ENCODE measurements at places on chromosomes 1 and 21.

DNA sequence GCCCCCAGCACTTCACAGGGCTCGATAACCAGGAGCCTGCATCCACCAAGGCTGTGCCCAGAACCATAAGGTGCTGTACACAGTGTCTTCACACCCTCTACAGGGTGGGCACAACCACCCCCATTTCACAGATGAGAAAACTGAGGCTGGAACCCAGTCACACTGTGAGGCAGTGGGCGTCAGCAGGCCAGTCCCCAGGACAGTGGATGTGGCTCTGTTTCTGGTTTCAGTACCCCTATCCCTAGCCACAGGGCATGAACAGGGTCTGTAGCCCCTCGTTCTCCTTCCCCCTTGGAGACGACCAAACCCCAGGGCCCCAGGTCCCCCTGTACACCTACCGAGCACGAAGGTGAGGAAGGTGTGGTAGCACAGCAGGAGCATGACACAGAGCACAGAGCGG is 27.6 kb downstream of the TTC39A start:
- DNase-seq = no peak

GRCh38 chr1:12034381-12034801 is 15.1 kb downstream of the MIIP start:
- no peak for DNase-seq

DNA sequence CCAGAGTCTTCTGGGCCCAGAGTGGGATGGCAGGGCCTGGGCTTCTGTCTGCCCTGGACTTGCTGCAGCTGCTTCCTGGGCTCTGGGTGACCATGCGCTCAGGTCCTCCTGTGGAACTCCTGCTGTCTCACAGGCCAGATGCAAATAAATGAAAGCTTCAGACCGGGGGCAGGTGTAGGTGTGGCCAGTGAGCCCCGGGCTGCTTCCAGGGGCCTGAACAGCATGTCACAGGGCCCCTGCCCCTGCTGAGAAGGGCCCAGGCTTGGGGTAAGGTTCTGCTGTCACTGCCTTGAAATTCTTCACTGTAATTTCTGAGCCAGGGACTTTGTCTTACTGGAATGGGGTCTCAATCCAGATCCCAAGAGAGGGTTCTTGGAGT is 2.5 kb upstream of the PKNOX1 start:
- no peak for DNase-seq

DNA sequence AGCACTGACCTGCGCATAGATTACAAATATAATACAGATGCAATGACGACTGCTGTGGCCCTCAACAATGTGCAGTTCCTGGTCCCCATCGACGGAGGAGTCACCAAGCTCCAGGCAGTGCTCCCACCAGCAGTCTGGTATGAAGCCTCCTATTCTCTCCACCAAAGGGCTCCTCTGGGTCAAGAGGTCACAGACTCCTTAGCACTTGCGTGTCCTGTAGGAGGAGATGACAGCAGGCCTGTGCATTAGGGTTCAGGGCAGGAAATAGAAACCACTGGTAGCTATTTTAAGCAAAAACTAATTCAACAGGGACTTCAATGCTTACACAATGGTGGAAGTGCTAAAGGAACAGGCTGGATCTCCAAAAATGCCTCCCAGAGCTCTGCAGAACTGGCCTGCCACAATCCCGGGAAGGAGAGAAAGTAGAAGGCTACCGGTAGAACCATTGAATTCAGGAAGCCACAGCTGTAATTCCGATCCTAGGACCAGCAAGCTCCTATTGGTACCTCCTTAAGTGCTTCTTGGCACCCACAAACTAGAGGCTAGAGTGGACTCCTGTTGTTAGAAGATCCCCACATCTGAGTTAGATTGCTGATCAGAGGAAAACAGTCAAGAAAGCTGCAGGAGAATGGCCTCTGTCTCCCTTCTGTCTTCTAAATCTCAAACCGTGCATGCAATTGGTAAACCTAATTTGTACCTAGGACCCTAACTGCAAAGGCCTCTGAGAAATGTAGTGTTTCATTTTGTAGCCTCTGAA is 12.7 kb upstream of the DYNLT5 start:
- no peak for DNase-seq

DNA sequence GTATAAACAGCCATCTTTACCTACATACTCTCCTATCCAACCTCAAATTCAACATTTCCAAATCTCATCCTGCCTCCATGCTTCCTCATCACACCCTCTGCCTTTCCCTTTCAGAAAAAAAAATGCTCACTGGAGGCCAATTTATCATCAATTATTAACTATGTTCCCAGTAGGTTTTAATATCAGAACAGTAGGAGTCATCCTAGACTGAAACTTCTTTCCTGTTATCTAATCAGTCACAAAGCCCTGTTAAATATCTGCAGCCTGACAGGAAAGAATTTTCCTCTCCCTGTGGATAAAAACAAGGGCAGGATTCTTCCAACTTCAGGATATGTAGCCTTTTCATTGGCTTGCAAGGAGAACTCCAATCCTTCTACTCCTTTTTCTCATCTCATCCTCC is 28.4 kb downstream of the EGLN1 start:
- no peak for DNase-seq

GRCh38 chr1:66521721-66522365 is 12.1 kb upstream of the SGIP1 start:
- DNase-seq = no peak

DNA sequence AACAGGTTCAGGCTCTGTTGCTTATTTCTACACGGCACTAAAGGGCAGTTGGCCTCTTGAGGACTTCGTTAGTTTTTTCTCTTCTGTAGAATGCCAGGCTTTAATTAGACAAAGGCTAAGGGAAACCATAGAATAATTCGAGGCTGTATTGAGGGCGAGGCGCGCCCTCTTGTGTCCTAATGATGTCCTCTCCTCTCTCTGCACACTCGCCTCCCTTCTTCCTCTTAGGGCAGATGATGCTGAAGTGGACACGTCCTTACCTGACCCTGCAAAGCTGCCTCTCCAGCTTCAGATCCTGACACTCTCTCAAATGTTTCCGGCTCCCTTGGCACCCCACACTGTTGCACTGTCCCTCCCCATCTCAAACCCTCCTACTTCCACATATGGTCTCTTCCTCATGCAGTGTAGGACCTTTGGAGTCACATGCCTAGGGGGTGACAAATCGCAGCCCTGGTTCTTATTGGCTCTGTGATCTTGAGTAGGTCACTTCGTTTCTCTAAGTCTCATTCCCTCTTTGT is 1.9 kb upstream of the ZSCAN20 start:
- peak; percentile 86 for DNase-seq

DNA sequence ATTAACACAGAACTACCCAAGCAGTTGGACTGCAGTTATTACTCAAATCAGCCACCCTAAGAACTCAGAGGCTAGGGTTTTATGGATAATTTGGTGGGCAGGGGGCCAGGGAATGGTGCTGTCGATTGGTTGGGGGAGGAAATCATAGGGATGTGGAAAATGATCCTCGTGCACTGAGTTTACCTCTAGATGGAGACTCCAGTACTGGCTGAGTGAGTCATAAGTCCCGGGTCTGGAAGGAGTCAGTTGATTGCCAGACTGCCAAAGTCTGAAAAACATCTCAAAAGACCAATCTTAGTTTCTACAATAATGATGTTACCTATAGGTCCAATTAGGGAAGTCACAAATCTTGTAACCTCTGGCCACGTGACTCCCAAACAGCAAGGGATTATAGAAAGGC is 257.5 kb upstream of the PRMT6 start:
- no peak for DNase-seq

- DNase-seq = peak; percentile 4
These were observed 456.0 kb upstream of the PKN2 start for GRCh38 chr1:88228114-88228513.

DNA sequence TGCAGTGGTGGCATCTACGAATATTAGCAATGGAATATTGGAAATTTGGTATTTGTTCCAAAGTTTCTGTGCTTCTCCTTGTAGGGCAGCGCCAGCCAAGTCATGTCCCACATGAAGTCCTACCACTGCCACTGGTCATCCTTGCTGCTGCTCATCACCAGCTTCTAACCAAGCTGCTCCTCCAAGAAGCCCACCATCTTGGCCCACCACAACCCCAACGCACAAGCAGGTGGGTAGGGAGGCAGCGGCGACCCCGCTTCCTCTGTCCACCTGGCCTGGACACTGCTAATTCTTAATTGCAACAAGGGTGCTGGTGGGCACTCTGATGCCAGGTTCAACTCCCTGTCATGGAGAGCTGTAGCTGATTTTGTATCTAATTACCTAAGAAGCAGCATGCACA is 291.2 kb upstream of the LYPLAL1 start:
- DNase-seq = no peak

DNA sequence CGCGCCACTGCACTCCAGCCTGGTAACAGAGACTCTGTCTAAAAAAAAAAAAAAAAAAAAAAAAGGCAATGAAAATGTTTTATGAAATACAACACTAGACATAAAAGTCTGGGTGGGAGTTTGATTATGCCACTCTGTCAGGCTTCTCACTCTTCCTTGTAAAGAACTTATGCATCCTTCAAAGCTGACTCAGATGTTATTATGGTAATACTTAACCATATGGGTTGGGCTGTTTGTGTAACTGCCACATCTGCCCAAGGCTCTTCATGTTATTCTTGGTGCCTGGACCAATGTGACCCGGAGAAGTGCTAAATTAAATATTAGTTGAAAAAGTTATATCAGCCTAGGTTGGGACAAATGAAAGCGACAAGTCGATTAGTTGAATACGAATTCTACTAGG is 23.8 kb downstream of the FAM89A start:
- DNase-seq = no peak

GRCh38 chr1:3483801-3484444 is 29.5 kb downstream of the ARHGEF16 start:
- peak; percentile 69 for DNase-seq

- DNase-seq = peak; percentile 83
These were observed 37.3 kb downstream of the PABPC4 start for GRCh38 chr1:39539252-39539790.

GRCh38 chr1:155893389-155894142 is 17.6 kb downstream of the RIT1 start:
- DNase-seq = peak; percentile 42

- DNase-seq = no peak
These were observed 136.2 kb downstream of the NAV1 start for GRCh38 chr1:201675143-201675542.

DNA sequence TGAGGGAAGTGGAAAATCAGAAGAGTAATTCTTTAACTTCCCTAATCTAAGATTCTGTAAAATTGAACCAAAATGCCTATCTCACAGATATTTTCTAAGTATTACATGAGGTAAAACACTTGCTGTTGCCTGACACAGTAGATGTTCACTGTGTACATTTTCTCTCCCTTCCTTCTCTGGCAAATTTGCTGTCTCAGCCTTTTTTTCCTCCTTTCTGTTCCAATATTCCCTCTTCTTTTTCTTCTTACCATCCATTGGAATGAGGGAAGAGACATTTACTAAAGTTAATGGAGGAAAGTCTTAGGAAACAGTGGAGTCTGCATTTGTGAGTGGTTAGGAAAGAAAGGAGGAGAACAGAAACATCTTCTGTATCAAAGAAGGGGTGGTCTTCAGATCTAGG is 239.9 kb downstream of the ZP4 start:
- no peak for DNase-seq

- peak; percentile 9 for DNase-seq
These were observed 501.4 kb downstream of the TTLL7 start for GRCh38 chr1:83497563-83497962.

DNA sequence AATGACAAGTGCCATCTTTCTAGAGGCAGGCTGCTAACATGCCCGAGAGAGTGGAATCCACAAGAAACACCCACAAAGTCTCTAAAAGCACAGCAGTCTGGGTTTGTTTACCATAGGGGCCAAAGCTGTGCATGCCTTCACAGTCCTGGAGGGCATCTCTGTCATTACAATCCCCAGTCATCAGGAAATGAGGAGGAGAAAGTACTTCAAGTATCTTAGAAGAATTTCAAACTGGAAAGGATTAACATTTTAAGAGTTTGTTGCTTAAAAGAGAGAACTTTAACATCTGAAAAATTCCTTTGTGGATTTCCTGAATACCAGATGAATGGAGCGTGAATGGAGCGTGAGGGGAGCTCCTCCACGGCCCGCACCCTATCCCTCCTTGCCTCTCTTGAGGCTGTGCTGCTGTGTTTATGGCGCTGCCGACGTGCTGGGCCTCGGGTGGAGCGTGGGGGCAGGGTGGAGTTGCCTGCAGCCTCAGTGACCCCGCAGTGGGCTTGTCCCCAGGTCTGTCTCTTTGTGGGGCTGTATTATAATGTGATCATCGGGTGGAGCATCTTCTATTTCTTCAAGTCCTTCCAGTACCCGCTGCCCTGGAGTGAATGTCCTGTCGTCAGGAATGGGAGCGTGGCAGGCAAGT is 23.3 kb downstream of the SLC6A17 start:
- DNase-seq = no peak

DNA sequence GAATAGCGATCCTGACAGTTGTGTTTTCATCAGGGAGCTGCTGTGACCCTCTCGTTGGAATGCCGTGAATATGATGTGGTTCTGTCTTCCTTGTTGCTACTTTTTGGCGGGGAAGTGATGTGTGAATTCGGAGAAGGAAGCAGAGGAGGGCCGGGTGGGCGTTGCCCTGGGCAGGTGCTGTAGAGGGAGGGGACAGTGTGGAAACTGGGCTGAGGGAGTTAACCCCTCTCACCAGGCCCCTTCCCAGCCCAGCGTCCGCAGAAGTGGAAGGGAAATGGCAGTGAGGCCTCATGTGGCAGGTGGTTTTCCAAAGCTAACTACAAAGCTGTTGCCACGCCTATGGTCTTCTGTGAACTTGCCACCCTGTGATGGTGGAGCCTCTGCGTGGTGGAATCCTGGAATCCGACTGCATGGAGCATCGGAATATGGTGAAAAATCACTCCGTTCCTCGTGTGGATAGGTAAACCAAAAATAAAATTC is 227.9 kb downstream of the DYRK1A start:
- no peak for DNase-seq

- DNase-seq = no peak
These were observed 19.7 kb downstream of the PRAMEF1 start for GRCh38 chr1:12810691-12811408.

DNA sequence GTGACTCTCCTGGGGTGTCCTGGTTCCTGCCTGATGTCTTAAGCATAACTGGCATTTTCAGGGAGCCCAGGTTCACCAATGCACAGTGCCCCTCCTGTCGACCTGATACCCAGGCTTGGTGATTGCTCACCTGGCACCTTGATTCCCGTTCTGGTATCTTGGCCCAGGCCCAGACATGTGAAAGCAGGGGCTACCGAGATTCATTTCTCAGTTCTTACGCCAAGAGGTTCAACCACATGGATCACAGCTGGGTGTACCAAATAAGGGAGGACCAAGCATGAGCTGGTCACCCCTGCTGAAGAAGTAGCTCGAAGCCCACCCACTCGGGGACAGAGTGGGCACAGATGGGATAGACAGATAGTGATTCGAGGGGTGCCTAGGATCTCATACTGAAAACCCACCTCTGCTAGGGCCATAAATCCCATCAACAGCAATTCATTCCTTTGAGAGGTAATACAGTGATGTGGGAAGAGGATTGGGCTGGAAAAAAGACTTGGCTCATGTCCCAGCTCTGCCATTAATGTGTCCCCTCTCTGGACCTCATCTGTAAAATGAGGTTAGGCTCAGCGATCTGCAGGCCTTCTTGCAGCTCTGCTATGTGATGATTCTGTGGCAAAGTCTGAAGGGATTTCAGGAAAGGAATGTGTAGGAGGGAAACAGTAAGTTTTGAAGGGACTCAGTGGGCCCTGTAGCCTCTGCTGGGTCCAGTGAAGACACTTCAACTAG is 2.7 kb downstream of the EPHX1 start:
- DNase-seq = no peak

Data from NAMALWA (cell line).